ENCODE measurements at places on chromosomes 4 and X.

GRCh38 chr4:158676076-158676475 lies 4.0 kb downstream of the ETFDH start:
- no peak for DNase-seq

- no peak for DNase-seq
These were observed 124.0 kb downstream of the MOSPD2 start for GRCh38 chrX:14997271-14997670.

- no peak for DNase-seq
These were observed 928.1 kb downstream of the FAT4 start for GRCh38 chr4:126242679-126243390.

- no peak for DNase-seq
These were observed 15.0 kb downstream of the RGN start for GRCh38 chrX:47093248-47093647.

GRCh38 chrX:49264460-49264859 lies at the start of gene FOXP3:
FOXP3 (minus strand) TSS chrX:49264710; CDS start chrX:49258505, 6,205 bp downstream.
- no peak for DNase-seq

DNA sequence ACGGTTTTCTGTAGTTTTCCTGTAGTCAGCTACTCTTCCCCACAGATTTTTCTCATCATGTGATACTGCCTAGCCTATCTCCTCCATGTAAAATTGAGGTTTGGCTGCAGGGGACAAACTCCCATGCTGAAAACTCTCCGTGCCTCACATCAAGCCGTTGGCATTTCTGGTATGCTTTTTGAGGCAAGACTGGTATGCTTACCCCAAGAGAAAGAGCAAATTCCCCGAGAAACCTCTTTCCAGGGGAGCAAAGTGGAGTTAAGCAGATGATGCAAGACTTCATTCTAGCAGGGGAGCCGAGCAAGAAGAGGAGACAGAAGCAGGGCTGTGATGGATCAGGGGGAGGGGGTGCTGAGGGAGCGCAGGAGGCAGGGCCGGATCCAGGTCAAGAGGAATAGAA lies 4.8 kb downstream of the SOWAHD start:
- DNase-seq = no peak

DNA sequence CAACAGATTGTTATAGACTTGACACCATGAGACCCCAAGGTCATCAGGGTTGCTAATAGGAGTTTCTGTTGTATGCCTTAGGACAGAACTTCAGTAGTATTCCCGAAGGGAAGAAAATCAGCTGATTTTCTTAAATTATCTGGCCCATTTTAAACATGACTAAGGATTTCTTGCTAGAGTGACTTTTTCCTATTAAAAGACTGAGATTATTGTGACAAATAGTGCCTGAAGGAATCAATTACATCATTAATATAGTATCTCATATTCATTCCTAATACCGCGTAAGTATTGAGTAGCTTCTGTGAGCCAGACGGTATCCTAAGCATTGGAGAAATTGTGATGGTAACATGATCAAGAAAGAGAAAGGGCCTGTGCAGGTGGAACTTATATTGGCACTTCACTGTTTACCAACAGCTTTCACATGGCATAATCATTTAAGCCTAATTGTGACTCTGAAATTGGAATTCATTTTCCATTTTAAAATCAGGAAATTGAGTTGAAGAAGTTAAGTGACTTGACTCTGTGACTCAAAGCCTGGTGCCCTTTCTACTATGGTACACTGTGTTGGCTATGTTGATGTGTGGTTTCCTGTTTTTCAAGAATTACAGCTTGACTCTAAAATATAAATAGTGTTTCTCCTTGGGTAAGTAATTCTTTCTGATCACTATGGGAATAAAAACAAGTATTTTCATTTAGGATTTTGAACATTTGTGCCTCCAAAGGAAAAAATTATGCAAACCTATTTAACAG lies 4.1 kb downstream of the AFF1 start:
- no peak for DNase-seq

DNA sequence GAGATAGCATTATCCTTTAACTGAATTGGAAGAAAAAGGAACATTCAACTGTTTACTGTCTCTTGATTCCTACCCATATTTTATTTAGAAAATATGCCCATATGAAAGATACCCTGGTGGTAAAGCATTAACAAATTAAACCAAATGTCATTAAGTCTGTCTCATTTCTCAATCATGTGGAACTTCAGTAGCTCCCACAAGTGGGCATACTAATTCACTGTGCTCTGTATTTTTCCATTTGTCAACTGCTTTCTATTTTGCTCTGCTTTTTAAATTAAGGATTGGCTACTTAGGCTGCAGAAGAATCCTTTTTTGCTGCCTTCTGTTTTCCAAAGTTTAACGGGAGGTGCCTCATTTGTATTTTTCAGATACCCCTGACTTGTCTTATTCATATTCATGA lies 77.2 kb downstream of the DDIT4L start:
- DNase-seq = no peak

DNA sequence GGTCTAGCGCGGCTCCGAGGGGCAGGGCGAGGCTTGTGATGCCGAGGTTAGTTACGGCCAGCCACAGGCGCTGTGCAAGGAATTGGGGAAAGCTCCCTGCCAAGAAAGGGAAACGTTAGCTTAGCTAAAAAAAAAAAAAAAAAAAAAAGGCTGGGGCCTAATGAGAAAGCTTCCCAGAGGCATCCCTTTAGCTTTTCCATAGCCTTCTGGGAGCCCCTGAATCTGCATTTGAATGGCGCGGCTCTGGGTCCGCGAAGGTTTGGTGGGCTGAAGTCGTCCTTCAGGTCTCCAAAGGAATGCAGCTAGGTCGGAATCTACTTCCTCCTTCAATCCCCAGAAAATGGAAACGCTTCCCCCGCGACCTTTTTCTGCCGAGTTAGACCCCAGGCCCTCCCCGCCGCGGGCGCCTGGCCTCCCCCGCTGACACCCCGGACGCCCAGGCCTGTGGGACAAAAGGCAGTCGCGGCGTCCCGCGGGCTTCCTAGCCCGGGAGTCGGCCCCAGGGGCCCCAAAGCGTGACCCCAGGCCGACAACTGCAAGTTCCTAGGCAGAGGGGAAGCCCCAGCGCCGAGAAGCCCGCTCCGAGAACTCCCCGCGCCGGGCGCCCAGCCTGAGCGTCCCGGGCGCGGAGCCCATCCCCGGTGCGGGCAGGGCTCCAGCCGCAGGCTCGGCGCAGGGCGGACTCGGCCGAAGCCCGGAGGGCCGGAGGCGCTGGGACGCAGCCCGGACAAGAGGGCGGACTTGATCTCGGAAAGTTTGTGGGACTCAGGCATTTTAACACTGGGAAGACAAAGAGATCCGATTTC lies 605 bp upstream of the FAT1 start:
- DNase-seq = no peak

DNA sequence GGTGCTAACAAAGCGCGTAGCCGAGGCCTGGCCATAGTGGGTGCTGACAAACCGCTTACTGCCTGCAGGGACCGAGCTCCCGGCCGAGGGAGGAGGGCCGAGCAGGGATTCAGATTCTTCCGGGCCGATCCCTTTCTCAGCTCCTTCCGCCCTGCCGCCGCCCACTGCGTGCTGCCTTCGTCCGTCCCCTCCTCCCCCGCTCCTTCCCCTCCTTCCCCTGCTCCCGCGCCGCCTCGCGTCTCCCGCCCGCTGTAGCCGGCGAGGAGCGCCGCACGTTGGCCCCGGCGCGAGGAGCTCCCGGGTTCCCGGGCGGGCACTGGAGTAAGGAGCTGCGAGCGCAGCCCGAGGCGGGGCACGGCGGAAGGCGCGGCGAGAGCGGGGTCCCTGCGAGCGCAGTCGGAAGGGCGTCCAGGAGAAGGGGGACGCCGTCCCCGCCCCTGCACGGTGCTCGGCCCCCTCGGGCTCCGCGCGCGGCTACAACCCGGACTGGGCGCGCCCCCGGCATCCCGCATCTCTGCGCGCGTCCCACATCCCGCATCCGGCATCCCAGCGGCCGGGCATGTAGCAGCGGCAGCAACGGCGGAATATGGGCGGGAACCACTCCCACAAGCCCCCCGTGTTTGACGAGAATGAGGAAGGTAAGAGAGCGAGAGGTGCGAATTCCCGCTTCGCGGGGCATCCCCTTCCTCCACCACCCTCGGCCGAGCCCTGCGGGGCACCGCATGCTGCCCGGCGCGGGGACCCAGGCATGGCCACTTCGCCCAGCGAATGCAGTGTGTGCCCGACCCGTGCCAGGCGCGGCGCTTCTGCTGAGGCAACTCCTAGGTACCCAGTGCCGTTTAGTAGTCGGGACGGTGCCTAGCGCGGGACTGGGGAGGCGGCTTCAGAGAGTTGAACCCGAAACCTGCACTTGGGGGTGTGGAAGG lies at the start of gene STK32B:
Gene STK32B (plus strand): TSS at position 203 of the 926 bp plus-strand sequence.
- DNase-seq = no peak

DNA sequence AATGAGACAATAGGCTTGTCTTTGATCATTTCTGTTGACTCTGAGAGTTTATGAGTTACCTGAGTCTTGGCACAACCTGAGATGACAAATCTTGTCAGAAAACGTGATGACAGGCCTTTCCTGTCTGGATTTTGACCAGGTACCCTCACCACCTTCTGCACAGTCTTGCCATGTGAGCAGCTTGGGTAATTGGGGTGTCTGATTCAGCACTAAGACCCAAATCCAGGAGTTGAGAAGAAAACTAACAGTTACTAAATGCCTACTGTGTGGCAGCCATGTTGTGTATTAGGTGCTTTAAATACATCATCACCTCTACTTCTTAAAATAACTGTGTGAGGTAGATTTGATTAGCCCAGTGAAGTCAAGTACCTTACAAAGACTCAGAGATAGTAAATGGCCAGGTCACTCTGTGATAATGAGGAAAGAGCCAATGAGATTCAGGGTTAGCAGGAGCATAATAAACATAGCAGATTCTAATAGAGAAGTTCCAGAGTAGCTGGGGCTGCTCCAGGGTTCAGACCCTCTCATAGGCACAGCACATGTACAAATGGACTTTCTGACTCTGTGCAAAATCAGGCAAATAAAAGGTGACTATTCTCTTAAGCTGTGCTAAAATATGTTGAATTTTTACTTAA lies 2.8 kb downstream of the EREG start:
- no peak for DNase-seq

GRCh38 chr4:78293348-78293747 lies 236.2 kb downstream of the FRAS1 start:
- no peak for DNase-seq

GRCh38 chr4:100977746-100978397 lies 369.5 kb downstream of the PPP3CA start:
- no peak for DNase-seq

GRCh38 chrX:117147249-117147648 lies 684.5 kb upstream of the CT83 start:
- no peak for DNase-seq

DNA sequence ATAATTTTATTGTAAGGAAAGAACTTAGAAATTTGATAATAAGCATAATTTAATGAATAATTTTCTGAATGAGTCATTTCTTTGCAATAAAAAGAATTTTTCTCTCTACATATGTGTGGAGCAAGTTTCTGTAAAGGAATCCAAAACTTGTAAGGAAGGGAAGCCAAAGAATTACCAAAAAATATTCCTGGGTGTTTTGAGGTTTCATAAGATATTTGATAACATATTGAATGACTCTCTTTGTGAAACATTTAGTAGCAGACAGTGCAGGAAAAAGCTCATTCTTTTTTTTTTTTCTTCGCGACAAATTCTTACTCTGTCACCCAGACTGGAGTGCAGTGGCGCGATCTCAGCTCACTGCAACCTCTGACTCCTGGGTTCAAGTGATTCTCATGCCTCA lies 469.0 kb upstream of the MAGEB2 start:
- DNase-seq = no peak

DNA sequence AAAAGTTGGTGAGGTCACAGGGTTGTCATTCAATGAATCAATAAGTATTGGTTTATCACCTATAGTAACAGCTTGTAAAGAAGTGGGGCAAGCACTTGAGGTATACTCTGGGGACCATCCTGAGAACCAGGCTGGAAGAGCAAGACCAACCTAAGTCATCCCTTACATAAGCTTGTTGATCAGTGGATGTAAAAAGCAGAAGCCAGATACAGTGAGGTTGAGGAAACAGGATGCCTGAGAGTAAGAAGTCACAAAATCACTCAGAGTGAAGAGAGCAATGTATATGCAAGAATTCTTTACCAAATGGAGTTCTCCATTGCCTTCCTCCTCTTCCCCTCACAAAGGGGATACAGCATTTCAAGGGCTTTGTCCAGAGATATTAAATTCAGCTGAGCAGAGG lies 76.3 kb upstream of the PACRGL start:
- no peak for DNase-seq

- DNase-seq = no peak
These were observed 5.8 kb downstream of the TAFAZZIN start for GRCh38 chrX:154417157-154417556.

- no peak for DNase-seq
These were observed 31.7 kb upstream of the MFAP3L start for GRCh38 chr4:170057866-170058265.

- DNase-seq = no peak
These were observed 52.3 kb upstream of the RPS6KA3 start for GRCh38 chrX:20319054-20319453.

- no peak for DNase-seq
These were observed 1.3 kb upstream of the CXorf65 start for GRCh38 chrX:71107762-71108360.

DNA sequence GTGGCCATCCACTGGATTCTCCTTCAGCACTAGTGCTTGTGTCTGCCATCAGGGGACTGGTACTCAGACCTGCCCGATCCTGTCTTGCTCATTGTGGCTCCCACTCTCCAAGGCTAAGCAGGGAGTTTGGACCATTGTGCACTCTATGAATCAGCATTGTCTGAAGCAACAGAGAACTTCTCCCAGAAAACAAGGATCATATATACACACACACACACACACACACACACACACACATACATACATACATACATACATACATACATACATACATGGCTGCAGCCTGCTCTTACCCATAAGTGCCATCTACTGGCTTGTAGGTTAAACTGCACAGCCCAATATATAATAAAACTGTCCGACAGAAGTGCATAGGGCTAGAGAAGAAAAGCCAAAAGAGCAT lies 345.3 kb upstream of the LCORL start:
- no peak for DNase-seq

DNA sequence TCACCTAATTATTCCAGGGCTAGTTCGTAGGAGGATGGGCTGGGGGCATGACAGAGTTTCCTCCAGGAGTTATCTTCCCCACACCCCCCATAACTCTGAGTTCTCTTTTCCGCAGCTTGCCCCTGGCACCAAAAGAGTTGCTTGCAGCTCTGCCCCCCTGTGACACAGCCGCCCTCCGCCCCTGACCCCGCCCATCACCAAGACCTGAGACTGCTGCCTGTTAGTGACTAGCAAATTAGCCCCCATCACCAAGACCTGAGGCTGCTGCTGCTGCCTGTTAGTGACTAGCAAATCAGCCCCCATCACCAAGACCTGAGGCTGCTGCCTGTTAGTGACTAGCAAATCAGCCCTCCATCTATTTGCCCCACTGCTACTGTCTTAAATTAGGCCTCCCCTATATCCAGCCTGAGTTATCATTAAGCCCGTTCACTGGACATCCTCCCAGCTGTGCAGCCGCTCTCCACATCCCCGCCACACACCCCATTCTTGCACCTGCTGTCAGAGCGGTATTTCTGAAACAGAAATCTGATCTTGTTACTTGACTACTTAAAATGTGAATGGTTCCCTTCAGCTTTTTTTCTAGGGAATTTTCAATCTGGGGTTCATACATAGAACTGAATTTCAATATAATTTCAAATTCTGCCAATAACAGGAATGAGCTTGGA lies 1.5 kb upstream of the PAPSS1 start:
- no peak for DNase-seq

GRCh38 chrX:45517090-45517973 lies 316.7 kb upstream of the DIPK2B start:
- no peak for DNase-seq

GRCh38 chrX:139932073-139932900 lies 566 bp downstream of the ATP11C start:
- no peak for DNase-seq
